ENCODE measurements at places on chromosomes 3 and 15.

DNA sequence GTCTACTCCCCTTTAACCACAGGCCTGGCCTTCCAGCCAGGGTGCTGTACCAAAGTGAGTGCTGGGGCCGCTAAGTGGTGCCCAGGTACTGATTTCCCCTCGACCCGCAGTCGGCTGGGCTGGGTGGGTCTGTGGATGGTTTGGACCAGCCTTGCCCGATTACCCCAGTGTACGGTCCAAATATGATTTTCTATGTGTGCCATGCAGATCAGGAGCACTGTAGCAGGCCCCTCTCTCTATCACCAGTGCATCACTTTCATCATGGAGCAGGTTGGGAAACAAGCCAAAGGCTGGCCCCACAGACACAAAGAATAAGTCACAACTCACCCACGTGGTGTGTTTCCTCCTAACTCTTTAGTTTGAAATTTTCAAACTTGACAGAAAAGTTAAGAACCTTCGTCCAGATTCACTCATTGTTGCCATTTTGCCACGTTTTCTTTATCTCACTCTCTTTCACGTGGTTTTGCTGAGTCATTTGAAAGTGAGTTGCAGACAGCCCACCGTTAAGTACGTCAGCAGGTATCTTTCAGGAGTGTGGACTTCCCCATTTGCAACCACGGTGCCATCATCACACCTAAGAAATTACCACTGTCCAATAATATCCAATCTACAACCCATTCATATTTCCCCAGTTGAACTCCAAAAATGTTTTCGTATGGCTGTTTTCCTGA lies 37.0 kb downstream of the ZNF710 start:
- no peak for DNase-seq

GRCh38 chr3:18843983-18844382 lies 304.3 kb upstream of the KCNH8 start:
- DNase-seq: no peak

DNA sequence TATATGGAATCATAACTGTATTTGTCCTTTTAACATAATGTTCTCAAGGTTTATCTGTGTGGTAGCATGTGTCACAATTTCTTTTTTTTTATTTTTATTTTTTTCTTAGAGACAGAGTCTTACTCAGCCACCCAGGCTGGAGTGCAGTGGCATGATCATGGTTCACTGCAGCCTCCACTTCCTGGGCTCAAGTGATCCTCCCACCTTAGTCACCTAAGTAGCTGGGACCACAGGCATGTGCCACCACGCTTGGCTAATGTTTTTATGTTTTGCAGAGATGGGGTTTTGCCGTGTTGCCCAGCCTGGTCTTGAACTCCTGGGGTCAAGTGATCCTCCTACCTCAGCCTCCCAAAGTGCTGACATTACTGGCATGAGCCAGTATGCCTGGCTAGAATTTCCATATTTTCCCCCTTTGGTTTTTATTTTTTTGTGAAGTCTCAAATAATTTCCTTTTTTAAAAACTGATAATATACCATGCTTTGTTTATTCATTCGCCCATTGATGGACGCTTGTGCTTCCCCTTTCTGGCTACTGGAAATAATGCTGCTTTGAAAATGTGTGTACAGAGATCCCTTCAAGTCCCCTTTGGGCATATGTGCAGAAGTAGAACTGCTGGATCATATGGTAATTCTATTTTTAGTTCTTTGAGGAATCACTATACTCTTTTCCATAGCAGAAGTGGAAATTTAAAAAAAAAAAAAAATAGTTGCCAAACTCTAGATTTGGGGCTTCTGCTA lies 28.4 kb downstream of the TMEM40 start:
- DNase-seq: no peak

- DNase-seq: no peak
Measured at GRCh38 chr3:177529716-177530335, 332.5 kb upstream of the TBL1XR1 start.

GRCh38 chr15:45435124-45435903 lies 57.0 kb upstream of the GATM start:
- DNase-seq: no peak

DNA sequence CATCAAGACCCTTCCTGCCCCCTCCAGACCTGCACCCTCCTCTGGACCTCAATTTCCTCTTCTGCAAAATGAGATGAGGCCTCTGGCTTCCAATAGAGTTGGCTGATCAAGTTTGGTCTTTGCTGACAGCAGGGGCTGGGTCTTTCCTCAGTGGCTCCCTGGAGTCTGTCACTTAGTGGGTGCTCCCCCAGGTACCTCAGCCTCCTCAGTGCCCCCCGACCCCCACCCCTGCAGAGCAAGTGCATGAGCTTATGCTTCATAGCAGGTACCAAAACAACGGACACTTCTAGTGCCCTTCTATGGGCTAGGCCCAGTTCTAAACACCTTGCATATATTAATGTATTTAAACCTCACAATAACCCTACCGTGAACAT lies 6.9 kb upstream of the PLXND1 start:
- no peak for DNase-seq

DNA sequence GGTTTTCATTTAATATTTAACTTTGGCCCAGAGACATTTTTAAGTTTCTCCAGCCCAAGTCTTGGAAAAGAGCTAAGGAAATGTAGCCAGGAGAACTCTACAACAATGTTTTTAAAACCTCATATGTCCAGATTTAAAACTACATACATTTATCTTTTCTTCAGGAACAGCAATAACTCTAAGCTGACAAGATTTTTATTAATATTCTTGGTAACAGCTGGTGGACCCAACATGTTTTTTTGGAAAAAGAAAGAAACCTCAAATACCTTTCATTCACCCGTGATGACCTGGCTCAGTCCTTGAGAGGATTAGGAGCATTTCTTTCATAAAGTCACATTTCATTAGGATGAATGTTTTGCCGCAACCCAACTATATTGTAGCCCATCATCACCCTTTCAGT lies 50.4 kb upstream of the CMSS1 start:
- DNase-seq: no peak

DNA sequence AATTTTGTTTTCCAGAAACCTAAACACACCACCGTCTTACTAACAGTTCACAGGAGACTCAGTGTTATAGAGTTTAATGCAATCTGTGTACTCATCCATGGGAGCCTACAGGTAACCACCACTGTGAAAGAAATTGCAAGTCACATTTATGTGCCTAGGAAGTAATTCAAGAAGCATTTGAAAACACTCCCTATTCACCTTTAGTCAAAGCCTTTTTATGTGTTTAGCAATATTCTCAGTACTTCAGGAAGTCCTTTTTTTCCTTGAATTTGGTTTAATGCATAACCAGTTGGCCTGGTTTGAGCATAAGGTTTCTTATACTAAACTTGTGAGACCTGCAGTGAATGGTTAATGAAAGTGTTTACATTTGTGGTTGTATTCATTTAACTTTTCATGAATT lies 346.1 kb downstream of the CHST2 start:
- DNase-seq: no peak

GRCh38 chr3:72347819-72348319 lies 500.4 kb downstream of the SHQ1 start:
- no peak for DNase-seq

Data from NCI-H1105 treated with DMSO at 0.1 percent for 48 hours (cell line).